ENCODE measurements at places on chromosomes 13 and 19.

DNA sequence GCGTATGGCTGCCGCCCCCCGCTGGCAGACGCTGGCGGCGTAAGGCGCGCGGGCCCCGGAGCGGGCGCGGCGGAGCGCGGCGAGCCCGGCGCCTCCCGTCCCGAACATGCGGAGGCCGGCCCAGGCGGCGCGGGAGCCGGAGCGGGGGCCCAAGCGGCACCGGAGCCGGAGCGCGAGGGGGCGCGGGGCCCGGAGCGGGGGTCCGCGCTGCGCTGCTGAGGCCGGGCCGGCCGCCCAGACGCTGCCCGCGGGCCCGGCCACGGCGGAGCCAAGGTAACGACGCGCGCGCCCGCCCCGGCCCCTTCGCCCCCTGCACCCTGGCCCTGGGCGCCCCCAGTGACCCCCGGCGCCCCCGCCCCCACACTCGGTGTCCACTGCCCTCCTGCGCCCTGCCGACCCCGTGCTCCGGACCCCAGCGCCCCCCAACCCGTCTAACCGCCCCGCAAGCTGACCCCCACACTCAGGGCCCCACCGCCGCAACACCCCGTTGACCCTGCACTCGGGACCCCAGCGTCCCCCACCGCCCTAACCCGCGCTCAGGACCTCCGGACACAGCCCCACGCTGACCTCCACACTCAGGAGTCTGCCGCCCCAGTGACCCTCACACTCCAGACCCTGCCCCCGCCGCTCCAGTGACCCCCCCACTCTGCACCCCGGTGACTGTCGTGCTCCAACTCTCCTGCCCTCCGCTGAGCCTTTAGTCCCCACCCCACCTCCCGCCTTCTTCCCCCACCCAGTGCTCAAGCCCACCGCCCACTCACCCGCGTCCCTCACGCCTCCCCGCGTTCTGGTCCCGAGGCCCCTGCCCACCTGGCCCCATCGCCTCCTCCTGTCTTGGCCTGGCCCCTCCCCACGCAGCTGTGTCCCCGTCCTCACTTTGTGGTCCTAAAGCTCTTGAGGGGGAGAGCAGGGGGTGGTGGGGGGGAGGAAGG, at the start of gene CSNK1G2:
Gene CSNK1G2 (plus strand): TSS at position 27 of the 932 bp plus-strand sequence. CDS start 28,601 bp downstream, outside the sequence.
- peak; percentile 29 for DNase-seq

- no peak for DNase-seq
These were observed 5.2 kb upstream of the ZNF480 start for GRCh38 chr19:52291781-52292180.

DNA sequence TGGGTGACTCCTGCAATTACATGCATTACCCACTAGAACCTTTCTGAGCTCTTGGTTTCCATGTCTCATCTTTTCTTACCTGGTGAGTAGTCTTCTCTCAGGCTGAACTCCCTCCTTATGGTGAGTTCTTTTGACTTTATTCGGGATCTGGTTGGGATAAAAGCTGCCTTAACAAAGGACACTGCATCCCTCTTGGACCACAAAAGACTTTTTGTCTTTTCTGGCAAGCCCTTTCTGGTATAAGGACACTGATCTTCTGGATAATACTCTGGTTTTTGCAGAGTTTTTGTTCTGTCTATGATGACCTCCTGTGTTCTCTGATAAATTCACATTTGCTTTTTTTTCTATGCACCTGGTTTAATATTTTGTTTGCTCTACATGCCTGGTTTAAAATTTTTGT, 66.7 kb downstream of the SLITRK1 start:
- no peak for DNase-seq

GRCh38 chr19:49911381-49912145, 14.9 kb upstream of the IL4I1 start:
- no peak for DNase-seq

GRCh38 chr13:106143930-106144709, 391.3 kb downstream of the EFNB2 start:
- peak; percentile 15 for DNase-seq

DNA sequence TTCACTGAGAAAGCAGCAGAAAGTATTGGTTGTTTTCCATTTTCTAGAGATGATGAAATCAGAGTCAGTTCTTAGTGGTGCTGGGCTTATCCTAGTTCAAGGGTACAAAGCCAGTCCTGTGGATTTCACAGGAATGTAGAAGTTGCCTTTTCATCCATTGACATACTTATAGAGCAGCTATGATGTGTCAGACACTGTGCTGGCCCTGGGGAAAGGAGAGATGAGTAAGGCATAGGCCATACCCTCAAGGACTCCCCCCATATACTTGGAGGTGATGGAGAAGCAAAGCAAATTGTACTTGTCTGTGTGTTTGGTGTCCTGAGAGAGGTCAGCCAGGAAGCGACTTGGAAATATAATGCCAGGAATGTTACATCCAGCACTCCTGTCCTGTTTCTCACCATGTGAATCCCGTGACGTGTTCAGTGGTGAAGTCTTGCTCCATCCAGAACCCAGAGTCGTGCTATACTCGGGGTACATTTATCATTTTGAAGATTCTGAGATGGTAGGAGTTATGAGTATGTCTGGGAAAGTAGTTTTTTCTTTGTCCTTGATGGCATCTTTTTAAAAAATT, 22.6 kb downstream of the ERCC5 start:
- no peak for DNase-seq

- no peak for DNase-seq
These were observed at the start of gene ELAVL3 for GRCh38 chr19:11480715-11481533. Gene ELAVL3, minus strand, starts transcription at chr19:11481046. Its CDS starts 438 bp downstream, at chr19:11480608.

GRCh38 chr19:27935669-27936068, 1277.3 kb downstream of the UQCRFS1 start:
- DNase-seq: peak; percentile 65

- no peak for DNase-seq
These were observed 122.5 kb downstream of the GPC5 start for GRCh38 chr13:91520952-91521351.

DNA sequence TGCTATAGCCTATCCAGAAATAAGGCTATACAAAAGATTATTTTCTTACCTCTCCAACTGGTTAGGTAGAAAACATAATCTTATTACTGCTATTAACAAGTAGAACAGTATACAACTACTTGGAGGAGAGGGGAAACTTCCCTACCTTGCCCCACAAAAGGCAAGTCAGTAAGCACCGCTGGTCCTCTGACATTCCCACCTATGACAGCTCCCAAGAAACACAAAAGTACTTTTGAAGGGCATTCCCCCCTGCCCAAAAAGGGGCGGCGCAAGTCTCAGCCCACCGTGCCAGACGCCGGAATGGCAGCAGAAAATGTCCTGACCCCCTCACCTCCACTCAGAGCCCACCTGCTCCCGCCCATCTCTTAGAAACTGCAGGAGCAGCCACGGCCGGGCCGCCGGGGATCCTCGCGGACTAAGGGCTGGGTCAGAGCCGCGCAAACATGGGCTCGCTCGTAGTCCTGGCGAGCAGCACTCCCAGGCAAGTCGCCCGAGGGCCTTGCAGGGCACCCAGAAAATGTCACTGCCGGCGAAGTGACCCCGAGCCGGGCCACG, 437 bp downstream of the SUCLA2 start:
- peak; percentile 33 for DNase-seq

DNA sequence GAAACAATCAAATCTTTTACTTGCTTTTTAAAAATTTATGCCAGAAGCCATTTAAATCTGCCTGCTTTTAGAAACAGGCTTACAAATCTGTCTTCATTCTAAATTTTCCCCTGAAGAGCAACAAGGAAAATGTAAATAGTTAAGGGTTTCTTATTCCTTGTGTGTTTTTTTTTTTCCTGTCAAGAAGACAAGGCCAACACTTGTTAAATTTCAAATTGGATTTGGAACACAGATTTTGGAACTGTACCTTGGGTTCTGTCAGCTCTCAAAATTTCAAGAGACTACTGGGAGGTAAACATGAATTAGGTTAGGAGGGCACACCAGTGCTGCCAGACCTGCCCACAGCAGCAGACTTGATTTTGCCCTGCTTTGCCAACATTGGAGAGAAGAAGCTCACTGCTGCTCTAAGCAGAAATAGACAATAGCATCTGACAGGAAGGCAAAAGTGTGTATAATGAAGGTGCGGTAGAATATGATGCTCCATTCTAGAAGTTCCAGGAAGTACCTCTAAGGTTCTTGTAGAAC, 121.7 kb downstream of the NHLRC3 start:
- no peak for DNase-seq

GRCh38 chr13:105721016-105721415, 814.4 kb downstream of the EFNB2 start:
- DNase-seq: no peak

- DNase-seq: no peak
These were observed 31.4 kb downstream of the NFIX start for GRCh38 chr19:13026462-13027370.

DNA sequence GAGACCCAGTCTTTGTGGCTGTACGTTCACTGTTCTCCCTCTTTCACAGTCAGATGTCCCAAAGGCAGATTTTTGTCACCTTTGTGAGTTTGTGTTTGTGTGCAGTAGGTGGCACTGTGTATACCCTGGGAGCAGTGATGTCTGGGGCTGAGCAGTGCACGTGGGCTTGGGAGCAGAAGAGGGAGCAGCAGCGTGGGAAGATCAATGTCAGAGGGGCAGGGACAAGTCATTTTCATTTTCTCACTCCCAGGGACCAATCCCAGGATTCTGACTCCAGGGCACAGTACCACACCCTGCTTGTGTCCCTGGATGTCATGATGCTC, 2.0 kb upstream of the PSG6 start:
- DNase-seq: no peak
